Fibroblast of skin of right quadriceps (primary cell): ENCODE measurements at places on chromosomes 12 and 14.
A peak's percentile ranks its signal among the peaks of the same experiment; 100 is the strongest.

GRCh38 chr12:69515394-69515930 lies 45.3 kb downstream of the FRS2 start:
- DNase-seq, result no peak

GRCh38 chr12:106303202-106303820 lies 778 bp downstream of the TCP11L2 start:
- peak; percentile 76 for DNase-seq

GRCh38 chr14:98799891-98800290 lies 472.1 kb downstream of the BCL11B start:
- DNase-seq, result no peak

DNA sequence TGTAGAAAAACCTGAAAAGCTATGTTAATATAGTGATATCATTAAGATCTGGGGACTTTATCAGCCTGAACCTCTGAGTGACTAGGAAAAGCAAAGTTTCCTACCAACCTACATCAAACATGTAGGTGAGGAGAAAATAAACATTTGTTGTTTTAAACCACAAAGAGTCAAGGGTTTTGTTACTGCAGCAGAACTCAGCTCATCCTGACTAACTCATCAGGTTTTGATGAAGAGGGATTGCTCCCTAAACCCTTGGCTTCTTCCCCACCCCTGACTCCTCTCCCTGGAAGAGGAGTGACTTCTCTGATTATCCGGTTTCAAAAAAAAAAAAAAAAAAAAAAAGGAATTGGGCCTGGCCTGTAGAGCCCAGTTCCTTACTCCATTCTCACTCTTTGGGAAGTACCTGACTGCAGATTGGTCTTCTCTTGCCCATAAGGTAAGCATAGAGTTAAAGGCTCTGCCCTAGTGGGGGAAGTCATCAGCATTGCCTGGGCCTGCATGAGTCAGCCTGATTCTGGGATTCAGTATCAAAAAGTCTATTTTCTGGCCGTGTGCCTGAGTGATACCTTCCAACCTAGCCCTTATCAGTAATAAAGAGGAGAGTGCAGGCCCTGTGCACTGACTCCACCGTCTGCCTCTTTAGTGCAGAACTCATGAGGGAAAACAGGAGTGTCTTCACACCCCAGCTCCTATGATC lies 16.9 kb downstream of the BDKRB1 start:
- DNase-seq, result no peak

DNA sequence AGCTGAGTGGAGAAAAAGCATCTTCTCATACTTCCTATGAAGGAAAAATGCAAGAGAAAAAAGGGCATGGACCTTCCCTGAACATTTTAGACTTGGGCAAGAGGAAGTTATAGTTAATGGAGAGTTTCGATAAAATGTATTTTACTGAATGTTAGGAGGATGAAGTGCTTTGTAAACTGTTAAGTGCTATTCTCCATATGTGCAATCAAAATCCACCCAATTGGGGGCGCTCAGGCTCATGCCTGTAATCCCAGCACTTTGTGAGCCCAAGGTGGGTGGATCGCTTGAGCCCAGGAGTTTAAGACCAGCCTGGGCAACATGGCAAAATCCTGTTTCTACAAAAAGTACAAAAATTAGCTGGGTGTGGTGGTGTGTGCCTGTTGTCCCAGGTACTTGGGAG lies 1.9 kb upstream of the CNPY2 start:
- no peak for DNase-seq

GRCh38 chr12:47744005-47744651 lies 14.6 kb downstream of the RAPGEF3 start:
- DNase-seq, result no peak

DNA sequence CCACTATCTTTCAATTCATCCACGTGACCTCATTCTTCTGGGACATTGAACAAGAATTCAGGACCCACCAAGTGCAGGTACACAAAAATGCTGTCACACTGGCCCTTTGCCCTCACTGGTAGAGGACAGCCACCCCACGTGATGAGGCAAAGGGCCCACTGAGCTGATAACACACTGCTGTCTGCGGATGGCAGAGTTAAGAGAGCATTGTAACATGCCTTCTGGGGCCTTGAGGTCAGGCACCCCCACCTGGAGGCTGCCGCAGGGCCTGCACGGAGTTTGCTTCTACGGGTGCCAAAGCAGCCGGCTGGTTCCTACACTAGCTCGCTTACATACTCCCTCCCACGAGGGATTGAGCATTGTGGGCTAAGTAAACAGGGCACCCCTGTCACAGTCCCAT lies 101.0 kb downstream of the LRIG3 start:
- no peak for DNase-seq

DNA sequence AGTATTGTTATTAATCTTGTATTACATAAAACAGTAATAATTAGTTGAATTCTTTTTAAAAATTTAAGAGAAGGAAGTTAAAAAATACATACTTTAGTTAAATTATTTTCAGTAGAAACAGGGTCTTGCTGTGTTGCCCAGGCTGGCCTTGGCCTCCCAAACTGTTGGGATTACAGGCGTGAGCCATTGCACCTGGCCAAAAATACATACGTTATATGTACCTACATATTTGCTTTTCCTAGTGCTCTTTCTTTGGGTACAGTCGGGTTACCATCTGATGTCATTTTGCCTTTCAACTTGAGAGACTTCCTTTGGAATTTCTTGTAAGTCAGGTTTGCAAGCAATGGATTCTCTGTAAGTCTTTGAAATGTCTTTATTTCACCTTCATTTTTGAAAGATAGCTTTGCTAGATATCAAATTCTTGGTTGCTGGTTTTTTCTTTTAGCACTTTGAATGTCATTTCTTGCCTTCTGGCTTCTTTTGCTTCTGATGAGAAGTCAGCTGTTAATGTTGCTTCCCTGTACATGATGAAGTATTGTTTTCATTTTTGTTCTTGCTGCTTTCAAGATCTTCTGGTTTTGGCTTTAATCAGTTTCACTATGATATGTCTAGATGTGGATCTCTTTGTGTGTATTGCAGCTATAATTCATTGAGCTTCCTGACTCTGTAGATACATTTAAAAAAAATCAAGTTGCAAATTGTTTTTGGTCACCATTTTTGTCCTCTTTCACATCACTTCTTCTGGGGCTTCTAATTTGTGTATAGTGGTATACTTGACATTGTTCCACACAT lies 84.4 kb downstream of the SPATS2 start:
- no peak for DNase-seq

GRCh38 chr12:29992366-29992765 lies 208.6 kb upstream of the TMTC1 start:
- no peak for DNase-seq

DNA sequence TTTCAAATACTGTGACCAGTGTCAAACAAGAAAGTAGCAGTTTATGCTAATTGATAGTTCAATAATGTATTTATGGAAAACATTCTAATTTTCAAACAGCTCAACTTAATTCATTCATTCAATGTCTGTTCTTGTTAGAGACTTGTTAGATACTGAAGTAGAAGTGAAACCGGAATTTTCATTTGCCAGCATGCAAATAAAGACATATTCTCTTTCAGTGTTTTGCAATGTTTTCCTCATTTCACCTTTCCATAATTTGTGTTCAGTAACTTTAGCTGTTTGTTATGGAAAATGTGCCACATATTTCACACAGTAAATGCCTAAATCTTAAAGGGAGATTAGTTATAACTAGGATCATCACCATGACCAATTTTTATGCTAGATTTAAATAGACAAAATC lies 21.2 kb downstream of the TAS2R50 start:
- DNase-seq, result no peak

DNA sequence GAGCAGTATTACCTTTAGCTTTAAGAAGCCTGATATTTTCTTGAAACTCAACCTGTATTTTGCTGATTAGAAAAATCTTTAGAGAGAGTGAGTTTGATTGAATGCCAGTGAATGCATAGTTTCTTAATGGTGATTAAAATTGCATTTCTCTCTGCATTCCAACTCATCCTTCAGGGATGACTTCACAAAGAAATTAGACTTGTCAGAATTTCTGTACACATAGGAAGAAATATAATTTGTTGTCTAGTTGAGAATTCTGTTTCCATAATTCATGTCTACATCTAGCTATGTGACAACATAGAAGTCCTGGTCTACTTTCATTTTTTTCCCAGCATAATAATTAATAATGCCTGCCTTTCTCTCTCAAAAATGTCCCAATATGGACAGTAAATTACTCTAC lies 136.6 kb downstream of the OTOGL start:
- DNase-seq, result peak; percentile 21

GRCh38 chr12:121934309-121934664 lies 15.9 kb downstream of the CFAP251 start:
- DNase-seq, result no peak
